Stimulated activated CD4-positive, alpha-beta T cell treated with anti-CD3 and anti-CD28 coated beads, Interleukin-4, amount 100 ng/mL, for 24 hours (primary cell): ENCODE measurements at places on chromosomes 11 and 22.

- no peak for DNase-seq
Observed at GRCh38 chr22:28609921-28610320, 69.7 kb downstream of the TTC28 start.

- no peak for DNase-seq
Observed at GRCh38 chr22:45238076-45238956, 2.4 kb downstream of the KIAA0930 start.

GRCh38 chr11:71502871-71503435, 24.1 kb upstream of the KRTAP5-7 start:
- no peak for DNase-seq

DNA sequence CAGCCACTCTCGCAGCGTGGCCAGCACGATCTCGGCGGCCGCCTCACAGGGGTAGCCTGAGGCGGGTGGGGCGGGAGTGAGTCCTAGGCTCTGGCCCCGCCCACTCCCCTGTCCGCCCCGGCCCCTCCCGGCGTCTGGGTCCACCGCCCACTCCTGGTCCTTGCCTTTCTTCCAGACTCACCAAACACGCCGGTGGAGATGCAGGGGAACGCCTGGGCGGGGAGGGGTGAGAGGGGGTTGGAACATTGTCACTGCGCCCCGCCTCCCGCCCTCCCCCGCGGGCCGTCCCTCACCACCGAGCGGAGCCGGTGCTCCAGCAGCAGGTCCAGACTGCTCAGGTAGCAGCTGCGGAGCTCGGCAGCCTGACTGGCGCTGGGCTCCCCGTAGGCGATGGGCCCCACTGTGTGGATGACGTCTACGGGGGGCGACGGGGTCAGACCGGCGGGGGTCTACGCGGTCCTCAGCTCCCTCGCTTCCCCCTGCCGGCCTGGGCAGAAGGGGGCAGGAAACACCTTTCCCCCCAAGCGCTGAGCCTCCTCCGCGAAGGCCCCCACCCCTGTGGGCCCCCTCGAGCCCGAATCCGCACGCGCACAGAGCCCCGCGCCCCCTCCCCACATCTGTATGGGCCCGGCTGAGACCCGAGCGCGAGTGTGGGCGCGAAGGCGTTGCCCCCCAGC, 13.2 kb downstream of the OTUB1 start:
- peak; percentile 67 for DNase-seq

DNA sequence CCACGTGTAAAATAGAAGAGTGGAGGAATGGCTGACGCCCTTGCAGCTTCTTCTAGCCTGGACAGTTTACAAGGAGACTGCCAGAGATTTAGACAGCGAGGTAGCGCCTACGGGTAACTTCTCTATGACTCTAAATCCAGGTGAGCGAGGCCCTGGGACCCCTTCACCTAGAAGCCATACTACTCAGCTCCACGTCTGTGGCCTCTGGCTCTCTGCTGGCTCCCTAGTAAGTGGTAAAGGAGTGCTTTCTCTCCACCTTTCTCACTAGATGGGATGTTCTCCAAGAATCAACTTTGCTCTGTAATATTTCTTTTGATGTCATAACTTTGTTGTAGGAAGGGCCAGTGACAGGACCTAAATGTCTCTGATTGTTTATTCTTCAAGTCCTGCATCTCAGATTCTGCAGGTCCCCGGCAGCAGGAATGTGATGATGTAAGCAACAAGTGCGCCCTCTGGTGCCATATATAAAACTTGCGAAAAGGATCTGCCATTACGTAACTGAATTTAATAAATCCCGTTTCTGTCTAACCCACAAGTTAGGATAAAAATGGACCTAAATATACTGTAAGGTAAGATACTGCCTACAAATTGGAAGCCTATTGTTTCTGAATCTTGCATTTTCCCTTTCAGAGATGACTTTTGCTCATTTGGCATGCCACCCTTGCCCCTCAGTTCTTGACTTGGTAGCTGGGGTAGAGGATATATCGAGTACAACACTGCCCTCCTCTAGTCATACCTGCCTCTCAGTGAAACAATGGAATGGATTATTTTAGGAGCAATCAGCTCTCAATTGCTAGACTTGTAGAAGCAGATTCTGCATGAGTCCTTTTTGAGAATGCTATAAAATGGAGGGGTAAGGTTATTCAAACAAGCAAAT, 11.0 kb upstream of the PTPN5 start:
- DNase-seq = peak; percentile 36

DNA sequence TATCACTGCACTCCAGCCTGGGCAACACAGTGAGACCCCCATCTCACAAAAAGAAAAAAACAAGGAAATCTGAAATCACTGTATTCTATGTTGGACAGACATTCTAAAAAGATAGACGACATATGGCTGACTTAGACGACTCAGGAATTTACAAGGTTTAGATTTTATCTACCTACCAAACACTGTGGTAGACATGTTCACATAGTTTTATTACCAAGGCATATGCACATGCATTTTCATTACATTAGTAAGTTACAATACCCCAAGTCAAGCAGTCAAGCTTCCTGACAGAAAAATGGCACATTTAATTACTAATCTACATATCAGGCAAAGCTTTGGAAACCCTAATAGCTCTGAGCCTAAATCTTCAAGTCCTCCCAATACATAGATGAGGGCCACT, 262.2 kb downstream of the TTC28 start:
- no peak for DNase-seq

- no peak for DNase-seq
Observed at GRCh38 chr11:34299284-34299972, 58.4 kb downstream of the ABTB2 start.

GRCh38 chr11:27873664-27874063, 173.4 kb upstream of the BDNF start:
- DNase-seq = no peak

DNA sequence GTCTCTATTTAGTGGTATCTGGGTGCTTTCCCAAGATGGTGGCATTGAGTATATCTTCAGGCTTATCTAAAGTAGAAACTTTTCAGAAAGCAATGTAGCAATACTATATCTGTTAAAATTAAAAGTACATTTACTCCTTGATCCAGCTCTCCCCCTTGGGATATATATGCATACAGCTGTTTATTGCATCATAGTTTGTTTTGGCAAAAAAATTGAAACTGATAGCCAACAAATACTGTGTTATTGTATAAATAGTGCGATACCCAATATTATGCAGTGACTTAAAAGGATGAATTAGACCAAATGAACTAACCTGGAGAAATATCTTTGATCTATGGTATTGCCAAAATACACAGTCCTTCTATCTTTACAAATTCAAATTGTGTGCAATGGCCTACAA, 8.4 kb upstream of the OR10A3 start:
- no peak for DNase-seq

GRCh38 chr11:82692981-82693380, 40.7 kb downstream of the FAM181B start:
- DNase-seq = no peak

DNA sequence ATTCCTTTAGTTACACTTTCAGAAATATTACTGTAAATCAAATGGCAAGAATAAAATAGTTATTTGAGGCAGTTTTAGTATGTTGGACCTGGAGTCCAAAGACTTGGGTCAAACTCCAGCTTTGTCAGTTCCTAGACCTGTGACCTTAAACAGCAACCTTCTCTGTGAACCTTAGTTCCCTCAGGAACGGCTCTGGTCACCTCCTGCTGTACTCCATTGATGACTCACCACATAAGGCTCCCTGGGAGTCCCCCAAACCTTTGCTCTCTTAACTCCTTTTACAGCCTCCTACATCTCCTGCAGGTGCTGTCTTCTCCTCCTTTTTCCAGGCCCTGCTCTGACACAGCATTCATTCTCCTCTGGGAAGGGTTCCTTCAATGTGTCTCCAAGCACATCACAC, 29.1 kb downstream of the LIMK2 start:
- DNase-seq = no peak

DNA sequence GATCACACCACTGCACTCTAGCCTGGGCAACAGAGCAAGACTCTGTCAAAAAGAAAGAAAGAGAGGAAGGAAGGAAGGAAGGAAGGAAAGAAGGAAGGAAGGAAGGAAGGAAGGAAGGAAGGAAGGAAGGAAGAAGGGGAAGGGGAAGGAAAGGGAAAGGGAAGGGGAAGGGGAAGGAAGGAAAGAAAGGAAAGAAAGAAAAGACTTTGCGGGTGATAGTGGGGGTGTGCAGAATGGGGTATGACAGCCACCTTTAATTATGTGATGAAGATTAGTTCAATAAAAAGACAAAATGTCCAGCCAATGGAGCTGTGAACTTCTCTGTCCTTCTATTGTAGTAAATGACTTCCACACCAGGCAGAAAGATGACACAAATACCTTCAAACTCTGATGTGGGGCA, 8.7 kb upstream of the APLP2 start:
- DNase-seq = no peak

GRCh38 chr11:64068705-64069400, 33.1 kb downstream of the FLRT1 start:
- no peak for DNase-seq

DNA sequence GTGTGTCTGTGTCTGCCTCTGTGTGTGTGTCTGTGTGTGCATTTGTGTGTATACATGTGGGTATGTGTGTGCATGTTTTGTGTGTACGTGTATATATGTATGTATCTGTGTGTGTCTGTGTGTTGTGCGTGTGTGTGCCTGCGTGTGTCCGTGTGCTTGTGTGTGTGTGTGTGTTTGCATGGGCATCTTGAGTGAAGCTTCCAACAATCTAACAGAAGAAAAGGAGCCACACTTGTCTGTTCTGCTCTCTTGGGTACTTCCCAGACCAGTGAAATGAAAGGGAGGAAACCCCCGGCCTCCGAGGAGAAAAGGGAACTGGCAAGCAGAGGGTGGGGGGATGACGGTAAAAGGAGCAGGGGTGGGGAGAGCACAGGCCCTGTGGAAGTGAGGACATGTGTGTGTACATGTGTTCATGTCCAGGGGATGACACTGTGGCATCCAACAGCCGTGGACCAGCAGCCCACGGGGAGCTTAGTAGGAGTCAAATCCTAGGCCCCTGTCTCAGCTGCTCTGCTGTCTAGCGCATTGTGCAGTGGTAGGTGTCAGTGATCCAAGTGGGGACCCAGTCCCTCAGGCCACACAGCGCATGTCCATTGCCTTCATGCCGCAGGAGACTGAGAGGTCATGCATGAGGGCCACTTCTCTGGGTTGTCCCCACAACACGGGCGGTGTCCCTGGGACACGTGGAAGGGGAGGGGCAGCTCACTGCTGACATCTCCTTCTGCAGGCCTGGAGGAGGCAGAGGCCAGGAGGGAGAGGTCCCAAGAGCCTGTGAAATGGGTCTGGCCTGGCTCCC, 8.1 kb downstream of the CSF2RB start:
- DNase-seq = no peak

DNA sequence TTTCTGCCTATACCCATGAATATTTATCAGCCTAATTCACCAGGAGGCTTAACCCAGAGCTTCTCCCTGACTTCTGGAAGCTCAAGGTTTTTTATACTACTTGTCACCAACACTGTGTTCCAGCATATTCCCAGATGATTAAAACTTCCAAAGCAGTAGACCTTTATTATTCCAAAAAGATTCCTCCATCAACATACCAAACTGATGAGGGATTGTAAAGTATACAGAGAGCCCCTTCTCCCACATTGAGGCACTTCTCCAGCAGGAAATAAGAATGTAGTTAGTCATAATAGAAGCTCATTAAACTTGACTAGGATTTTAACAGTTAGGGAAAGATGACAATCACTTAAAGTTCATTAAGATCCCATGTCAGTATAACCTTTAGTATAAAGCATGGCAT, 51.4 kb upstream of the CEP126 start:
- no peak for DNase-seq

DNA sequence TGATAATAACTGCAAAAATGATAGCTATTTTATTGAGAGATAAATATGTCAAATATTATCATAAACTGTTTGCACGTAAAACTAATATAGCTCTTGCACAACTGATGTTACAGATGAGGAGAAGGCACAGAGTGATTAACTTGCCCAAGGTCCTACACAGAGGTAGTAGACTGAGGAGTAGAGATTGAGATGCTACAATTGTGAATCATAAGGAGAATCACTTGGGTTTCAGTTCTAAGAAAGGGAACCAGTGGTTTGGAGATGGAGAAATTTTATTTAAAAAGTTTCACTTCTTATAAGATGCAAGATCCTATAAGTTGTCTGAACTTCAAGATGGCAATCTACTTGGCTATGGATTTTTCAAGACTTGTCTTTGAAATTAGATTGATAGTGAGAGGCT, 224.8 kb upstream of the RAG2 start:
- no peak for DNase-seq

GRCh38 chr22:47550524-47551430, 788.3 kb downstream of the TBC1D22A start:
- no peak for DNase-seq

GRCh38 chr22:39490966-39491680, 11.0 kb upstream of the MIEF1 start:
- DNase-seq = no peak

- DNase-seq = no peak
Observed at GRCh38 chr11:18792827-18793226, 1.2 kb upstream of the PTPN5 start.

DNA sequence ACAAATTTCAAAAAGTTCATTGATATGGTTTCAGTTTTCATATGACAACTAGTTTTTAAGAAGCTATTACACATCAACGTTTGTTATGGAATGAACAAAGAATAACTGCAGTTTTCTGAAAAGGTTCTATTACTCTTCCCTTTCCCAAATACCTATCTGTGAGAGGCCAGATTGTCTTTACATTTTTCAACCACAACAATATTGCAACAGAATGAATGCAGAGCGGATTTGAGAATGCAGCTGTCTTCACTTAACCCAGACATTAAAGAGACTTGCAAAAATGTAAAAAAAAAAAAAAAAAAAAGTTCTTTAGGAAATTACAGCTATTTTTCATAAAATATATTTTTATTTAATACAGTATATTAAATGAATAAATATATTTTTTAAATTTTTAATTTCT, 250.8 kb downstream of the DDX10 start:
- no peak for DNase-seq

- no peak for DNase-seq
Observed at GRCh38 chr11:45411228-45411946, 125.2 kb upstream of the SYT13 start.

DNA sequence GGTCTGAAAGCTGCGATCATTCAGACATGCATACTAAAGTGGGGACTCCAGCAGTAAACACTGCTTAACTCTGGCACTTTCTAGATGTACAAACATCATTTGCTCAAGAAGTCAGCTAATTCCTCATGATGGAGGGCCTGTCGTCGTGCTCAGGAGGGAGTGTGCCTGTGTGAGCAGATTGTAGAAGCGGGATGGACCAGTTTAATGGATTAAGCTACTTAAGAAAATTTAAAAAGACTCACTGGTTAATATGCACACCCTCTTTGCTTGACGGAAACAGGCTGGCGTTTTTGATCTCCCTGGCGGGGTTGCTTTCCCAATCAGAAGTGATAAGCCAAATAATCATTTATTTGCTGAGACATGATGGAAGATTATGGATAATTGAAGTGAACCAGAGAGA, 79.0 kb downstream of the LDLRAD3 start:
- no peak for DNase-seq

DNA sequence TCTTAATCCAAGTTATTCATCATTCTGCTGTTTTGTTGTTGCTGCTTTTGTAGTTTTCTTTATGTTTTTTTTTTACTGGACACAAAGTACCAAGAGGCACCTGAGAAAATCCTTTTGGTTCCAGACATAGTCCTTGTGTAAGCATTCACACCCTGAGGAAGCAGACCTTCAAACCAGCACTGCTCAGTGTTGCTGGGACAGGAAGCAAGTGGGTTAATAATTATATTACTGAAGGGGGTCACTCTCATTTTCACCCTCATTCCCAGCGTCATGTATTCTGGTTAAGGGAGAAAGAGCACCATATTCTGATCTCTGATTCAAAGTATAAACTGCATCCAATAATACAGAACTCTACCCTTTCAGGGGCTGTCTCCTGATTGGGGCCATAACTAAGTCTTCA, 5.9 kb upstream of the ALKBH3 start:
- DNase-seq = no peak

- DNase-seq = no peak
Observed at GRCh38 chr11:68145120-68145866, 24.1 kb upstream of the CHKA start.
